ENCODE measurements at places on chromosomes 5 and 9.
A peak's percentile ranks its signal among the peaks of the same experiment; 100 is the strongest.

GRCh38 chr9:93261281-93261680 lies 77.3 kb downstream of the WNK2 start:
- DNase-seq, result no peak

- no peak for DNase-seq
Measured at GRCh38 chr9:37198039-37198729, 77.8 kb downstream of the ZCCHC7 start.

DNA sequence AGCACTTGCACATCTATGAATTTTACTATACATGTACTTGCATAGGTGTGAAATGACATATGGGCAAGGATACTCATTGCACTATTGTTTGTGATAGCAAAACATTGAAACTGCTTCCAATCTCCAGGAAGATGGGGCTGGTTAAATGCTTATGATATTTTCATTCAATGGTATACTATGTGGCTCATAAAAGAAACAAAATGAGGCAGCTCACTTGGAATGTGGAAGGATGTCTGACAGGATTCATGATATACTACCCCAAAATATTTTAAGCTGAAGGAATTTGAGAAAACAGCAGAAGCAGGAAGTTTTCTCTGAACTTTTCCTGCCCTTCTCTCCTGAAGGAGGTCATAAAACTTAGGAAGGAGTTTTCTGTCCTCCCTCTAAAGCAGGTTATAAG lies 99.6 kb upstream of the CAST start:
- DNase-seq, result no peak

- no peak for DNase-seq
Measured at GRCh38 chr9:121576281-121577075, 75.0 kb upstream of the DAB2IP start.

DNA sequence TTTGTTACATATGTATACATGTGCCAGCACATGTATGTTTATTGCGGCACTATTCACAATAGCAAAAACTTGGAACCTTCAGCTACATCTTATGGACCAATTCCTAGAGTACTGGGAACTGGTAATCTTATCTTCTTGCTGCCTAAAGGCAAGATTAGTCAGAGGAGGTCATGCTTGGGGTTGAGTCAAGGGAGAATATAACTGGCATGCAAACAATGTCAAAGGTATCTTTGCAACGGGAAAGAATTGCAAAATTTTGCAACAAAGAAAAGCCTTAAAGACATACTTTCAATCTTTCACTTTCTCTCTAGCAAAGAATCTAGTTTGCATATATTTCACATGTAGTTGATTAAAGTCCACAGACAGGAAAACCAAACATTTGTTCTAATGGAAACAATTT lies 145.2 kb downstream of the EDIL3 start:
- no peak for DNase-seq

DNA sequence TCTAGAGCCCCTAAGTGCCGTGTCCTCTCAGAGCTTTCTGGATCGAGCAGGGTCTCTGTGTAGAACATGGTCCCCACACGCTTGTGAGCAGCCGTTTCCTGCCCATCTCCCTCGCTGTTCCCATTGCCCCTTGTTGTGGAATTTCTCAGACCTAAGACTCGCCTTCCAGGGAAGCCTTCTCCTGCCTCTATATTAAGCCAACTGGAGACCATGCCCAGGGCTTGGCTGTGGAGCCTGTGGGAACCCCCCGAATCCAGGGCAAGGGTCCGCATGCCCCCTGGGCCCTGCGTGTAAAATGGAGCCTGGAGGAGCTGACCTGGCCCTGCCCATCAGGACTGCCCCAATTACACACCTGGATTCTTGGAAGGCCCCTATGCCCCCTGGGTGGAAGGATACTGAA lies 14.5 kb upstream of the SPATA31E1 start:
- no peak for DNase-seq

DNA sequence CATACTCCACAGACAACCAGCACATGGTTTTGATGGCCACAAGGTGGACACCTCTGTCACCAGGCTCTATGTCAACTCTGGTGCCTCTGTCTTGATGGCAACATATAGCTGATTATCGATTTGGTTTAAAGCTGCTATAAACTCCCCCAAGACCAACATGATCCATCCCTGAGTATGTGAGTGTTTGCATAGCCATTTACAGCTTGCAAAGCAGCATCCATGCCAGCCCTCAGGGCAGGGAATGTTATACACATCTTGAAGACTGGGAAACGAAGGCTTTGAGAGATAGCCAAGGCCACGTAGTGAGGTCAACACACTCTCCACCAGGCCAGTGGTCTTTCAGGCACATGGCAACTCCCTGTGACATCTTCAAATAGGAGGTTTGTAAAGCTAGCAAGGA lies 40.3 kb upstream of the BRINP1 start:
- DNase-seq, result no peak

DNA sequence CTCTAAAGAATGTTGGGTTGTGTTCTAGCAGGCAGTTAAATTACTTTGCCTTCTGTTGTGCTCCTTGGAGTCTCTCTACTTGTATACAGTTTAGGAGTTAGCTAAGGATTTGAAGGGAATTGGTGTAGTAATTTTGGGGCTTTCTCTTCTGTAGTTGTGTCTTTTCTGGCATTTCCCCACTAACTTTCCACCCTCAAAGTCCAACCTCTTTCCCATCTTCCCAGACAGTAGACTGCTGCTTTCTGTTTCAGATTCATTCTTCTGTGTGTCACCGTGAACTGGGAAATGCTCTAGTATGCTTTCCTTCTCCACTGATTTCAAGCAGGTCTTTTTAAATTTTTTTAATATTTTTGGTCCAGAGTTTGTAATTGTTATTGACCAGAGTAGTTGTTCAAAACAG lies 4.5 kb upstream of the ANGPTL2 start:
- no peak for DNase-seq

- peak; percentile 41 for DNase-seq
Measured at GRCh38 chr9:68560071-68560844, 19.6 kb upstream of the TMEM252 start.

GRCh38 chr9:38082446-38083287 lies 13.6 kb upstream of the SHB start:
- no peak for DNase-seq

DNA sequence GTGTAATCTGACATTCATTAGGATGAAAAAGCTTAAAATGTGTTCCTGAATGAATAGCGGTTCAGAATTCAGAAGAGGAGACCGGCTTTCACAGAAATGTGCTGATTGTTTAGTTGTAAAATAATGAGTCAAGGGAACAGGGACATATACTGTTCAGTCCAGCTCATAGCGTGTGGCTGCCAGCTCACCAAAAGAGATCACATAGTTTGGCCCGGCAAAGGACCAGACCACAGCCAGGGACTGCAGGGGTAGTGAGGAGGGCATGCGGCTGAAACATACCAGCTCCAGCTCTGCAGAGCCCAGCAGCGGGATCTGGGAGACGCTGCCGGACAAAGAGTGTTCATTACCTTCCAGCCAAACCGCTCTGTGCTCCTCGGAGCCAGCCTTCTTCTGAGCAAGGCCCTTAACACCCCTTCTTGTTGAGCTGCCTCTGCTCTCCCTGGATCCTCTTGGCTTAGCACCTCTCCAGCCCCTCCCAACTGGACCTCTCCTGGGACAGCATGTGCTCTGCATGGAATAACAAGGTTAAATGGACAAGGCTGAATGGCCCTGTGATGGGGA lies 116.8 kb upstream of the CNTLN start:
- no peak for DNase-seq

- no peak for DNase-seq
Measured at GRCh38 chr9:86921151-86921923, 26.0 kb downstream of the GAS1 start.

DNA sequence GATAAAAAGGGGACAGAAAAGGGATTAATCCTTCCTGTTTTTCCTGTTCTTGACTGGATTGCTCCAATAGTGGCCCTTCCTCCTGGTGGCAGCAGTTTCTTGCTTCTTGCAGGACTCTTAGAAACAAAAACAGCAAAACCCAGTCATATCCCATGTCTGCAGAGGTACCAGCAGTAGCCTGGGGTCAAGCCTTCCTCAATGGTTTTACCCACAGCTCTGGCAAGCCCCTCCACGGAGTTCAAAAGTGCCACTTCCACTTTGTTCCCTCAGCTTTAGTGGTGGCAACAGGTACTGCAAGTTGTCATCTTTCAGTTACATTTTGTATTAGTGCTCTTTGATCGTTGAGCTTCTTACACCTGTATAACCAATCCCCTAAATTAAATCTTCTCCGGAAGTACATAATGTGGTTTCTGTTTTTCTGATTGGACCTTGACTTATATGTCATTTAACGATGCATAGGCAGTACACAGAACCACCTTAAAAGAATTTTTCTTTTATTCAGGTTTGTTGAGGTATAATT lies 8.7 kb upstream of the RANBP6 start:
- peak; percentile 21 for DNase-seq

DNA sequence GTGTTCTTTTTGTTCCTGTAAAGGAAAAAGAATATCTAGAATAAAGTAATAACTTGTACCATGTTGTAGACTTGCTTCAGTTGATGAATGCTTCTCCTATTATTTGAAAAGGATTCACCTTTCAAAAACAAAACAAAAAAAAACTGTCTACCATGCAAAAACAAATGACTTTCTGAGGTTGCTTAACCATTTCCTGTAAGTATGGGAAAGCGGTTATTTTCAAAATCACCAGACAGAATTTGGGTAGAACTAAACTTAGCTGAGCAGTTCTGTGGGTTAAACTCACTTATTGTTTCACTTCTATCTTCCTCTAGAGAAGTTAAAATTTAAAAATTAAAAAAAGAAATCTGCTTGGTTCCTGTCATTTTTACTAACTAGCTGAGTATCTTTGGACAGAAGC lies 25.2 kb downstream of the LNPEP start:
- peak; percentile 83 for DNase-seq

DNA sequence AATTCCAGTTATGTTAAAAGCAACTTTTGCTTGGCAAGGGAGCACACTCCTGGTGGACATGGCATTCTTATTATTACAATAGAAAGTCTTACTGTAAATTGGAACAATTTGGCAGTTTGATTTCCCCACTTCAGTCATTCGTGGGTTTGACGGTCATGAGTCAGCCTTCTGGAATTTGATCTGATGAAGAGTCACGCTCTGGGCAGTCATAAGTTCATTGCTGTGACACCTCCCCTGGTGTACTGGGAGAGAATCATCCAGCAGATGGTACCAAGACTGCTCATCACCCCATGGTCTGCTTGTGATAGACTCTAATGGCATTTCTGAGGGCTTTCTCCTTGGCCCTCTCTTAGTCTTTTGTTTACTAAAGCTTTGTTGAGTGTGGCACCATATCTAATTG lies 53.8 kb downstream of the GLRA1 start:
- no peak for DNase-seq

DNA sequence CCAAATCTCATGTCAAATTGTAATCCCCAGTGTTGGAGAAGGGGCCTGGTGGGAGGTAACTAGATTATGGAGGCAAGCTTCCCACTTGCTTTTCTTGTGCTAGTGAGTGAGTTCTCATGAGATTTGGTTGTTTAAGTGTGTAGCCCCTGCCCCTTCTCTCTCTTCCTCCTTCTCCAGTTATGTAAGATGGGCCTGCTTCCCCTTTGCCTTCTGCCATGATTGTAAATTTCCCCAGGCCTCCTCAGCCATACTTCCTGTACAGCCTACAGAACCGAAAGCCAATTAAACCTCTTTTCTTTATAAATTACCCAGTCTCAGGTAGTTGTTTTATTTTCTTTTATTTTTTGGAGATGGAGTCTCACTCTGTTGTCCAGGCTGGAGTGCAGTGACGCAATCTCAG lies 18.2 kb upstream of the TXNDC8 start:
- DNase-seq, result no peak

GRCh38 chr5:68762201-68762600 lies 331.6 kb upstream of the SLC30A5 start:
- no peak for DNase-seq

DNA sequence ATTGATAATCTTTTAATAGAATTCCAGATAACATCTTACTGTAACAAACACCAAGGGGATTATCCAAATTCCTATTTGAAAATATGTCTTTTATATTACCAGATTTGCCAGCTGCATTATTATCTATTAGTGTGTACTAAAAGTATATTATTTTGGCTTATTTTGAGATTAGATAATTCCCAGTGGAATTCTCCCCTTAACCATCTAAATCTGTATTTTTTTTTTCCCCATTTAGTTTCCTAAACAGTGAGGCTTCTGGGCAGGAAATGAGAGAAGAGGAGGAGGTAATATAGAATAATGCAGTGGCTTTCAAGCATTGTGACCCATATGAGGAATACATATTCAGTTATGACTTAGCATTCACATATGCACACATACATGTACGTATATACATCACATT lies 53.5 kb upstream of the ABL1 start:
- DNase-seq, result no peak

GRCh38 chr9:114096866-114097612 lies 2.1 kb downstream of the KIF12 start:
- no peak for DNase-seq

- no peak for DNase-seq
Measured at GRCh38 chr5:124446120-124446519, 300.3 kb downstream of the ZNF608 start.

- no peak for DNase-seq
Measured at GRCh38 chr5:11904265-11904906, at the start of gene CTNND2. CTNND2 (minus strand) TSS chr5:11904446; CDS start chr5:11903853, 593 bp downstream.

DNA sequence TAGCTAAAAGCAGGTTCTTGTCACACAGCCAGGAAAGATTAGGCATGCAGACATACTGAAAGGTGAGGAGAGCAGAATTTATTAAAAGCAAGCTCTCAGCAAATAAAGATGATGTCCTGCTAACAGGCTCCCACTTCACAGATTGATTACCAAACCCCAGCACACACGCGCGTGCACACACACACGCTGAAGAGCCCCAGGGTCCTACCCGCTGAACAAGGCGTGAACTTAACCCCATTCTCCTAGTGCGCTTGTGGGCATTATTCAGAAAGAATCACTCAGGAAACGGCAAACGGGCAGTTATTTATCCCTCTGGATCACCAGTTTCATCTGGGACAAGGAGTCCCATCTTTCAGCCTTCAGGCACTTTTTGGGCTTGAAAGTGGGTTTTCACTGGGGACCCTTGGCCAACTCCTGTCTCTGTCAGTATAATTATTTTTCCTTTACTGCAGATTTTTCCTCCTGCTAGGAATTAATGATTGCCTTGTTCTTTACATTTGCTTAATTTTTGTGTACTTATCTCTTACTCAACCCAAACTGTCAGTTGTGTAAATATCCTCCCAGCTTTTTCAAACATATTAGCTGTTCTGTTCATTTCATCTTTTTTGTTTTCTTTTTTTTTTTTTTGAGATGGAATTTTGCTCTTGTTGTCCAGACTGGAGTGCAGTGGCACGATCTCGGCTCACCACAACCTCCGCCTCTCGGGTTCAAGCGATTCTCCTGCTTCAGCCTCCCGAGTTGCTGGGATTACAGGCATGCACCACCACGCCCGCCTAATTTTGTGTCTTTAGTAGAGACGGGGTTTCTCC lies 92.6 kb downstream of the RIC1 start:
- no peak for DNase-seq

- DNase-seq, result no peak
Measured at GRCh38 chr5:160188141-160189015, 40.9 kb upstream of the FABP6 start.

DNA sequence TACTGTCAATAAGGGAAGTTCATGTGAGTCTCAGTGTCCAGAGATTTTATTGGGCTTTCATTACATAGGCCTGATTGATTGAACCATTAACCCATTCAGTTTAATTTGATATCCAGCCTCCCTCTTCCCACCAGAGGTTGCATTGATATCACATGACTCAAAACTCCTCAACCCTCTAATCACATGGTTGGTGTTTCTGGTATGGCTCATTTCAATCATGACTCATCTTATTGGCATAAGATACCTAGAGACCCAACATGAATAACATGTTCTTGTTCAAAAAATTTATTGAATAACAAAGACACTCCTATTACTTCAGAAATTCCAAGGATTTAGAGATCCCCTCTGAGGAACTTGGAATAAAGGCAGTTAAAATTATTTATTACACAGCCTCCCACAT lies 982.2 kb downstream of the TLE1 start:
- DNase-seq, result no peak

- no peak for DNase-seq
Measured at GRCh38 chr5:143200781-143201398, 202.6 kb downstream of the NR3C1 start.
